MG63 (cell line): ENCODE measurements at places on chromosomes 1 and 21.

DNA sequence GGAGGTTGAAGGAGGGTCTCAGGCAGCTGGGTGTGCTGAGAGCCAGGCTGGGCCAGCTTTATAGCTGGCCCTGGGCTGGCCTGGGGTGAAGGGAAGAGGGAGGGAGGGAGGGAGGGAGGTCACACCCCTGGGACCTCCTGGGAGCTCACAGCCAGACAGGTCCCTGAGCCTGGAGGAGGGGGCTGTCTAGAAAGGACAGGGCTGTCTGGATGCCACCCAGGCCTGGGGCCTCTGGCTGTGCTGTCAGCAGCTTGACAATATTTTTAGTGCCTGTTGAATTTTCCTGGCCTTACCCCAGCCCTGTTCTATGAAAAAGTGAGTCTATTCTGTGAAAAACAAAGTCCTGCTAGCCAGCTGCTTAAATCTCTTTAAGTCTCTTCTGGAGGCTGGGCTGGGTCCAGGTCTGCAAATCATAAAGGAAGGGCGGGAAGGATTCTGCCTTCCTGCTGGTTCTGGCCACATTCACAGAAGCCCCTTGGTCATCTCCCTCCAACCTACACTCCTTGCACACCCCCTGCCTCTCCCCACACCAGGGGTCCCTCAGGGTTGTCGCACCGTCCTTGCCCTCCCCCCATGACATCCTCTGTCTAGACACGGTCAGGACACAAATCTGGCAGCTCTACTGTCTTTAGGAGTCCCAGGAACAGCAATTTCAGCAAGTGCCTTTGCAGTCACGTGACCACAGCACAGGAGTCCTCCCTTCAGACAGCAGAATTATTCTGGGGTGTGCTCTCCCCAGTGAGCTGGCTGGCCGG lies at the start of gene LEFTY2:
LEFTY2 (minus strand) TSS at position 34 of the 755 bp plus-strand sequence. CDS start 80 bp downstream, outside the sequence.
- DNase-seq, result no peak

GRCh38 chr1:226845624-226846023 lies 24.8 kb upstream of the PSEN2 start:
- DNase-seq, result no peak

GRCh38 chr1:89762386-89762778 lies 58.5 kb upstream of the LRRC8D start:
- DNase-seq, result no peak

GRCh38 chr1:12661606-12662219 lies 17.8 kb downstream of the AADACL4 start:
- no peak for DNase-seq

DNA sequence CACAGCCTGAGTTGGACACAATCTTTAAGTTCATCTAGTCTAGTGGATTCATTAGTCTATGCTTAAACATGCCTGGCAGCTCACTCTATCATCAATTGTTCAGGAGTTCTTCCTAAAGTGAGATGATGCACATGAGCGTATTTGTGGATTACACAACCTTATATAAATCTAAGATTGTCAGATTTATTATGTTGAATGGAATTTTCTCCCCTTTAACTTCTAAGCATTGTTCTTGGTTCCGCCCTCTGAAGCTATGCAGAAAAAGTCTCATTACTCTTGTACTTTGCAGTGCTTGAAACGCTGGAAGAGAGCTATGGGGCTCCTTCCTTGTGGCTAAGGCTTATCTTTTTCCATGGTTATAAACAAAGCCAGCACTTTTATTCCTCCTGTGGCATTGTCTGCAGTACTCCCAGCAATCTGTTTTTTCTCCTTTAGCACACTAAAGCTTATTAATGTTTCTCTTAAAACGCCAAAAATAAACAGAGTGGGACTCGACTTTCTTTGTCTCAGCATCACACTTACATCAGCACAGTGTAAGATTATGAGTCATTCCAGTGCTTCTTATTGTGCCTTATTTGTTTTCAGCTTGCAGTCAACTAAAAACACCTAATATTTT lies 316.8 kb upstream of the CAMK1G start:
- DNase-seq, result no peak

GRCh38 chr1:60998786-60999185 lies 83.6 kb upstream of the NFIA start:
- DNase-seq, result no peak

DNA sequence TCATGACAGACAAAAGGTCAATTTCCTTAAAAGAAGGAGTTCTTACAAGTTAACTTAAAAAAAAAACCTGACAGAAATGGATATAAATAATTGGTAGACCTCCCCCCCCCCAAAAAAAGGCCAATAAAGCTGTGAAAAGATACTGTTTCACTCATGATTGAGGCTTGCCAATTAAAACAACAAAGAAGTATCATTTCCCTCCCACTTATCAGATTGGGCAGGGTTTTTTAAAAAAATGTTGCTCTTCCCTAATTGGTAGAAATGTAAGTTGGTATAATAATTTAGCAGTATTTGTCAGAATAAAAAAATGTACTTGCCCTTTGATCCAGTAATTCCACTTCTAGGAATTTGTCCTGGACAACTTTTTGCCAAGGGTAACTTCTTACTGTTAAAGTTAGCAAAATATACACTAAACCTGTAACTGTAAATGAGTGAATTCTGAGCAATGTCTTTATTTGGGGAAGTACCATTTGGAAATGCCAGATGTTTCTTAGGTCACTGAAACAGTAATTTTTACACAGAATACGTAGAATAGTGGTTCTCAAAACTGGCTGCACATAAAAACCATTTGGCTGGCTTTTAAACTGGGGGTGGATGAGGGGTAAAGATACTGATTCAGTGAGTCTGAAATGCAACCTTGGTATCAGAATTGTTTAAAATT lies 17.5 kb downstream of the RNF2 start:
- DNase-seq, result no peak

DNA sequence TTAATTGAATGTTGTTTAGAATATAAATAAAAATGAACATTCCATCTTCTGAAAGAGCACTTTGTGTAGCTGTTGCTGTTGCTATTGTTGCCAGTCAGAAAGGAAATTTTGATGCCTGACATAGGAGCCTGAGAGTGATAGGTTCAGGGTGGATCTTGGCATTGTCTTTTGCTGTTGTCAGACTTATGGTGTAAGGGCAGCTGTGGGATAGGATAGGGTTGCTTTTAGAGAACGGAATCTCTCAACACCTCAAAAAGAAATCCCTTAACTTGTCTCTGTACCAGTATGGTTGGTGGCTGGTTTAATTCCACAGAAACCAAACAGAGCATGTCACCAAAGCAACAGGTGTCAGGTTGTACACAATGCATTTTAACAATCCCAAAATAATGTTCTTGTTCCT lies 62.7 kb downstream of the ESRRG start:
- no peak for DNase-seq

DNA sequence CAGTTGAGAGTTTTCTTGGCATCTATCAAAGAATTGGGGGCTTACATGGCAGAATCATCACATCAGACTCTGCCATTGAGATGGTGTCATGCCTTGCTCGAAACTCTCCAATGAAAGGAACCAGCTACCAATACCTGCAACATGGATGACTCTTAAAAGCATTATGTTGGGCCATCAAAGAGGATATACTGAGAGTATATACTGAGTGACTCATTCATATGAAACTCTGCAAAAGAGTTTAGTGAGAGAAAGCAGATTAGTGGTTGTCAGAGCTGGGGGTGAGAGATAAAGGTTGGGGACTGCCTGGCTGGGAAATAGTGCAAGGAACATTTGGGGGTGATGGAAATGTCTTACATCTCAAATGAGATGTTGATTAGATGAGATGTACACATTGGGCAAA lies 14.7 kb upstream of the HMGB4 start:
- no peak for DNase-seq
